Cerebellum (tissue), 4 donors: ENCODE measurements at places on chromosomes 11 and 22. TPM values are rescaled to one million over a fixed set of nuclear protein-coding genes. Genes with fewer than 3 reads are reported as not detected.

Gene APOBEC3B
- total RNA-seq: not detected

Gene GAB4
- total RNA-seq: not detected

Gene ZDHHC8
- total RNA-seq: 7.7 TPM

Gene SCN4B
- 9.2 TPM for total RNA-seq

Gene RAB39A
- total RNA-seq: 24.8 TPM

Gene ZNF215
- total RNA-seq: 7.8 TPM
